Hippocampal formation (tissue), 2 donors: ENCODE measurements at places on chromosomes 6 and 20.

DNA sequence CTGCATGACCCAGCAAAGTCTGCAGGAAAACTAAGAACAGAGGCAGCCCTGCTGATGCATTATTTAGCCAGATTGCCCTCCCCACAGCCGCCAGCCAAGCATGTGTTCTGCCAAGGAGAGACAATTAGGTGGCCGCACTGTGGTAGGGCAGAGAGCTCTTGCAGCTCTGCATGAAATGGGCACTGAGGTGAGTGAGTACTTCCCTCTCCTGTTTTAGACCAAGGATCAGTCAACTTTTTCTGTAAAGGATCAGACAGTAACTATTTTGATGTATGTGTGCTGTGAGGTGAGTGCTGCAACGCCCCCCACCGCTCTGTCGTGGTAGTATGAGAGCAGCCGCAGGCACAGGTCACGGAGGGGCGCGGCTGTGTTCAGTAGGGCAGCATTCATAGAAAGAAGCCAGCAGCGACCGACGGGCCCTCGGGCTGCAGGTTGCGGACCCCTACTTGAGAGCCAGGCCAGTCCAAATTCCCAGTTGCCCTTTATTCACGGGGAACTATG, 23.8 kb upstream of the FAM50B start:
- DNase-seq = peak; percentile 47

- DNase-seq = no peak
These were observed 42.6 kb upstream of the DEK start for GRCh38 chr6:18306977-18307376.

DNA sequence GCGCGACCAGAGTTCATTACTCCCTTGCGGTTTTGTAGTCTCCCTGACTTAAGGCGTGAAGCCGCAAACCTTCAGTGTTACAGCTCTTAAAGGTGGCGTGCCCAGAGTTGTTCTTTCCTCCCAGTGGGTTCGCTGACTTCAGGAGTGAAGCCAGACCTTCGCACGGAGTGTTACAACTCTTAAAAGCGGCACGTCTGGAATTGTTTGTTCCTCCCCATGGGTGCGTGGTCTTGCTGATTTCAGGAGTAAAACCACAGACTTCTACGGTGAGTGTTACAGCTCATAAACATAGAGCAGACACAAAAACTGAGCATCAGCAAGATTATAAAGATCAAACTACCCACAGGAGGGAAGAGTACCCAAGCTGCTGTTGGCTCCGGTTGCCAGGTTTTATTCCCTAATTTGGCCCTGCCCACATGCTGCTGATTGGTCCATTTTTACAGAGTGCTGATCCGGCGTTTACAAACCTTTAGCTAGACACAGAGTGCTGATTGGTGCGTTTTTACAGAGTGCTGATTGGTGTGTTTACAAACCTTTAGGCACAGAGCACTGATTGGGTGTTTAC, 10.4 kb downstream of the TMEM14C start:
- DNase-seq = no peak

DNA sequence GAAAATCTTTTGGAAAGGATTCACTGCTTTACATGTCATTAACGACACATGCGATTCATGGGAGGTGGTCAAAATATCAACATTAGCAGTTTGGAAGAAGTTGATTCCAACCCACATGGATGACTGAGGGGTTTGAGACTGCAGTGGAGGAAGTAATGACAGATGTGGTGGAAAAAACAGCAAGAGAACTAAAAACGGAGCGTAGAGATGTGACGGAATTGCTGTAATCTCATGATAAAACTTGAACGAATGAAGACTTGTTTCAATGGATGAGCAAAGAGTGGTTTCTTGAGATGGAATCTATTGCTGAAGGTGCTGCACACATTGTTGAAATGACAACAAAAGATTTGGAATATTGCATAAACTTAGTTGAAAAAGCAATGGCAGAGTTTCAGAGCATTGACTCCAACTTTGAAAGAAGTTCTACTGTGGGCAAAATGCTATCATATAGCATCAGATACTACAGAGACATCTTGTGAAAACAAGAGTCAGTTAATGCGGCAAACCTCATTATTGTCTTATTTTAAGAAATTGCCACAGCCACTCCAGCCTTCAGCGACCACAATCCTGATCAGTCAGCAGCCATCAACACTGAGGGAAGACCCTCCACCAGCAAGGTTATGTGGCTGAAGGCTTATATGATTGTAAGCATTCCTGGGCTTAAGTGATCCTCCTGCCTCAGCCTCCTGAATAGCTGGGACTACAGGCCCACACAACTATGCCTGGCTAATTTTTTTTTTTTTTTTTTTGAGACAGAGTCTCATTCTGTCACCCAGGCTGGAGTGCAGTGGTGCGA, 19.2 kb downstream of the SRSF3 start:
- no peak for DNase-seq

DNA sequence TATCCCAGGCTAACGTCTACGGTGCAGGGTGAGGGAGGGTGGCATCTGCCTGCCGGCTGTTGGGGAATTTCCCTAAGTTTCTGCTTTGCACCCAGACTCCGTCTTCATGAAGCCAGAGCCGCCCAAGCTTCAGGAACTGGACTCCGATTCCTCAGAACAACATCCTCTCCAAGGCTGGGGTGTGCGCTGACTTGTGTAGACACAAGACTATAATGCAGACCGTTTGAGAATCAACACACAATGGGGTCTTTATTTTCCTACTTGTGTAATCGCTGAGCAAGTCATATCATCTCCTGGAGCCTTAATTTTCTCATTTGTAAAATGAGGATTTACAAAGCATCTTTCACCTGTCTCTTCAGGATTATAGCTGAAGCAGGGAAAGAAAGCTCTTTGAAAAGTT, 160.5 kb upstream of the AGPAT4 start:
- DNase-seq = peak; percentile 28

- DNase-seq = no peak
These were observed 47.8 kb downstream of the SLC35D3 start for GRCh38 chr6:136969930-136970329.

DNA sequence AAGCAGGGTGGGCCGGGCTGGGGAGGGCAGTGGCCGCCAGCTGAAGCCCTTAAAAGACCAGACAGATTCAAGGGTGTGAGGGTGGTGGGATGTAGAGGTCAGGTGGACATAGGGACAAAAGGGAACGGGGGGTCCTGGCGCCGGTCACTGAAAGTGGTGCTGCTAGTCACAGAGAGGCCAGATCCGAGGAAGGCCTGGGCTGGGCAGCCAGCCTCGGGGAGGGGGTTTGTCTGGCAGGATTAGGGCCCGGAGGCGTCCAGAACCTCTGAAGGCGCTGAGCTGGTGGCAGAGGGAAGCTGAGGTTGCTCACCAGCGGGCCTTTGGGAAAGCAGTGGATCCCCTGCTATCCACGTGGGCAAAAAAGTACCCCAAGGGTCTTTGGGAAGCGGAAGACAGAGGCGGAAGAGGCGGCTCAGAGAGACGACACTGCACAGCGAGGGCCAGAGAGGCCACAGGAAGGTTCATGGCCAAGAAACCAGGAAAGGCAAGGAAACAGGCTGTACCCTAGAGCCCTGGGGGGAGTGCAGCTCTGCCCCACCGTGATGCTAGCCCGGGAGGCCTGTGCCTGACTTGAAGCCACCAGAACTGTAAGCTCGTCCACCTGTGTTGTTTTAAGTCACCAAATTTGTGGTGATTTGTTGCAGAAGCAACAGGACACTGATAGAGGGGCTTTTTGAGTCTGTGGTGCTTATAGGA, 106.0 kb downstream of the TMEM242 start:
- no peak for DNase-seq

- DNase-seq = no peak
These were observed 90.6 kb downstream of the MAP3K4 start for GRCh38 chr6:161082215-161082614.

GRCh38 chr6:56242346-56242745, 5.0 kb downstream of the COL21A1 start:
- DNase-seq = no peak

DNA sequence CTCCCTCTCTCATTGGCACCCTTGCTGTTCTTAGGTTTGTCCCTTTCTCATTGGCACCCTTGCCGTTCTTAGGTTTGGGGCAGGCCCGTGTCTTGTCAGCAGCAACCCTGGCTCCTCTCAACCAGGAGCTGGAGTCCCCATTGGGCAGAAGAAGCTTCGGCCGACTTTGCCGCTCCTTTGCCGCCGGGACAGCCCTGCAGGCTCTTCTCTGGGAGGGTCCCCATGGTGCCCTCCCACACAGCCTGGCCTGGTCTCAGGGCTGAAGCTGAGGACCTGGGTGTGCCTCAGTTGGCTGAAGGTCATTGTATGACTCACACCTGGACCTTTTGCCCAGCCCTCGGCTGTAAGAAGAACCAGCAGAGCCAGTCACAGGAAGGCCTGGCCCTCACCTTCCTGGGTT, 59.6 kb downstream of the PPP1R14C start:
- no peak for DNase-seq

- no peak for DNase-seq
These were observed 38.1 kb downstream of the IRF4 start for GRCh38 chr6:429515-430121.

DNA sequence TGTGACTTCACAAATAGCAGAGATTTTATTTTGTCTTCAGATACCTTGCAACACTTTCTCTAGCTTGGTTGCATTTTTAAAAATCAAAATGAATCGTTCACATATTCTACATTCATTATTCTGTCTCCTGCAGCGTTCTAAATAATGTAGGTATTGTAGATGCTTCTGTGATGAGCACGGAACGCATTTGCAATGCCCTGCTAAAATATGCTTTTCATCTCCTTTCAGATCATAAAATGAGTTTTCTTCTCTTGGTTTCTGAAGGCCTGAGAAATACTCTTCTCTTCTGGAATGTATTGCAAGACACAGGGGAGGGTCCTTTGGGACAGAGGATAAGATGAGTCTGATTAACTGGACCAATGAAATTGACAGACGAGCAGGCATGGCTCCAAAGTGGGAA, 390.7 kb downstream of the PREX1 start:
- DNase-seq = no peak

- peak; percentile 50 for DNase-seq
These were observed 482 bp downstream of the DDR1 start for GRCh38 chr6:30884521-30885480.

- DNase-seq = no peak
These were observed 111.3 kb downstream of the ADGRG6 start for GRCh38 chr6:142413111-142413510.

GRCh38 chr6:134074151-134075055, 22.0 kb upstream of the SLC2A12 start:
- peak; percentile 92 for DNase-seq

GRCh38 chr20:5770987-5771318, 20.8 kb downstream of the SHLD1 start:
- no peak for DNase-seq

DNA sequence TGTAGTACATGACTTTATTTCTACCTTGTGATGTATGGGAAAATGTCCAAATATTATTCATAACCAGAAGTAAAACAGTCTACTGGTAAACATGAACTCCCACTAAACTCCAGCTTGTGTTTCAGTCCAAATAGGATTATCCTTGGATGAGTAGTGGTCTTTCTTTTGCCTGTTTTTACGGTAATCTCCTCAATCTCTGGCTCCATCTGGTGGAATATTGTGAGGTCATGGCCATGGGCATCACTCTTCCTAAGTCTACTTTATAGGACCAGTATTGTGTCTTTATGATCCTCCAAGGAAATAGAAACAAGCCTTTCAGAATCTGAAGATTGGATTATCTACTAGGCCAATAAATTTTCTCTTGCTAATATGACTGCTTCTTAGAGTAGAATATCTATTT, 505.0 kb downstream of the BMP2 start:
- DNase-seq = no peak

DNA sequence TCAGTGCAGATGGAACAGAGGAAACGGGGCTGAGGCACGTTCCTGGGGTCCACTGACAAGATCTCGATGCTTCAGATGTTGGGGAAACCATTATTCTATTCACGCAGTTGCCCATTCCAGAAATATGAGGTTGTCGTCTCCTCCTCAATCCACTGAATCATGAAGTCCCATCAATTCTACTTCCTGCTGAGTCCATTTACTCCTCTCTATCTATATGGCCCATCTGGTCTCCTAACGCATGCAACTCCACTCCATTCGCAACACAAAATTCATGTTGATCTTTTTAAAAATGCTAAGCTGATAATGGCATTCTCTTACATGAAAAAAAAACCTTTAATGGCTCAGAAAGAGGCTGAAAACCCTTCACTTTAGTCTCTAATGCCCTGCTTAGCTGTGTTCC, 37.5 kb downstream of the MAP3K5 start:
- DNase-seq = no peak

DNA sequence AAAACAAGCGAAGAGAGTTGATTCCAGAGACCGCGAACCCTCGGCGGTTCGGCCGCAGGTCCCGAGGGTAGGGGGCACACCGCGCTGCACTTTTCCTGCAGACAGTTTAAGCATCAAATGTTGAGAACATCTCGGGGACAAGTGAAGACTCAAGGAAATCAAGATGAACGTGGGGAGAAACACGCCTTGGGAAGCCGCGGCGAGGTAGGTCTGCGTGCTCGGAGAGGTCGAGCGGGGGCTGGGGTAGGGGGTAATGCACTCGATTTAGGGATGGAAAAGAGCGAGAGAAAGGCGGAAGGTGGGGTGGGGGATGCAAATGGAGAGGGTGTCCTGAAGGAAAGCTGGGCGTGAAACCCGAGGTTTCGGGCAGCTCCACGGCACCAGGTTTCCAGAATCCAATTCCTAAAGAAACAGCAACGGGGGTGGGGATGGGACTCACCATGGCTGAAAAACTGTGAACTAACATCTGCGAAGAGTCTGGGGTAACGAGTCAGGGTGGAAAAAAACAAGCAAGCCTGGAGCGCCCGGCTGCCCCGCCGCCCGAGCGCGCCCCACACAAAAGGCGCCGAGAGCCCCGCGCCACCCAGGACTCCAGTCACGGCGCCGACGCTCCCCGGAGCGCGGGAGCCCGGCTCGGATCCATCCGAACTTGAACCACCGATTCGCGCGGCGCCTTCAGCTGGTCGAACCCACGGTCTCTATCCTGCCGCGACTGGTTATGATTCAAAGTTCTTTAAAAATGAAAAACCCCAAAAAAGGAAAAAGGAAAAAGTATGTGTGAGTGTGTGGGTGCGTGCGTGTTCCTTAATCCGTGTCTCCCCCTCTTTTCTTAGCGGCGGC, 3.5 kb downstream of the TFAP2A start:
- DNase-seq = no peak

DNA sequence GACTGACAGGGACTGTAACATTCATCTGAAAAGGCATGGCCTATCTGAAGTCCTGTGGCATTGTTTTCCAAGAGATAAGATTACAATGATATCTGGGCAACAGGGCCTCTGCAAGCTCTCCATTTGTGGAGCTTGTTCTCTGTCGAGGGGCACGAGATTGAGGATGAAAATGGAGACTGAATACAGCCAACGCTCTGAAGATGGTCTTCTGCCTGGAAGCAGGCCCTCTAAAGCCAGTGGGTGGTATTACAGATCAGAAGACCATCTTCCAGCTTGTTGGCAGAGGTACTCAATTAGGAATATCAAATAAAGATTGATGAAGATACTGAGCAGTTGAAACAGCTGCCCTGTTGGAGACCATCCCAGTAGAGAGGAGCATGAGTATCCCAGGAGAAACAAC, 288.2 kb downstream of the CENPW start:
- no peak for DNase-seq

DNA sequence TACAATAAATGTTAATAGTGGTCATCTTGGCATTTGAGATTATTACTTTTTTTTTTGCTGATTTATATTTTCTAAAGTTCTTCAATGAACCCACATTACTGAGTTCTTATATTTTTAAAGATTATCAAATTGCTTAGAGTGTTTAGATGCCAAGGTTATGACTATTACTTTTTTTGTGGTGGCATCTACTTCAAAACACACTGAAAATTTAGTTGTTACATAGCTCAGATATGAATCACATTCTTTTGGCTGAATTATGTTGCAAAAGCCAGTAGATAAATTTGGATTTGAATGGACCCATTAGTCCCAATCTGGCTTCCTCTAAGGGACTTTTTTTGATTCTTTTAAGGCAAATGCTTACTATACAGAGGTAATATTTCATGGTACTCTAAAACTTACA, 8.9 kb downstream of the UTRN start:
- DNase-seq = no peak

GRCh38 chr20:31278178-31278577, 20.7 kb downstream of the DEFB115 start:
- no peak for DNase-seq
